ENCODE measurements at places on chromosomes 16 and 17. TPM values are rescaled to one million over a fixed set of nuclear protein-coding genes. Genes with fewer than 3 reads are reported as not detected.

- DNase-seq: no peak
Measured at GRCh38 chr16:50835358-50836060, 93.6 kb downstream of the CYLD start.

GRCh38 chr16:88977018-88977811 is at the start of gene CBFA2T3:
CBFA2T3 (minus strand) TSS chr16:88977207; CDS start chr16:88976807, 400 bp downstream.
- DNase-seq: no peak

GRCh38 chr17:3497101-3497500 is 21.3 kb downstream of the ASPA start:
- no peak for DNase-seq

DNA sequence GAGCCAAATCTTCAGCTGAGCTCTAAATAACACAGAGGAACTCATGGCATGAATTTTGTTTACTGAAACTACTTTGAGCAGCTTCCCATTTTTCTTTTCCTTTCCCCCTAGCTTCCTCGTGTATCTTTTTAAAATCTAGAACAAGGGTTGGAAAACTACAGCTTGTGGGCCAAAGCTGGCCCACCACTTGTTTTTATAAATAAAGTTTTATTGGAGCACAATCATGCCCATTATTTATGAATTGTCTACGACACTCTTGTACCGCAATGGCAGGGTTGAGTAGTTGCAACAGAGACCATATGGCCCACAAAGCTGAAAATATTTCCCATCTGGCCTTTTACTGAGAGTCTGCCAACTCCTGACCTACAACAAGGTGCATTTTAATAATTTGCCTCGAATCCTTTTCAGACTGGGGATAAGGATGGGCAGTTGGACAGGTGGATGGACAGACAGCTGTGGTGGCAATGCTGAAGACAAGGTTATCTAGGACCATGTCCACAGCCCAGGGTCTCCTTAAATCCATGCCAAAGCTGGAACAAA is 87.7 kb downstream of the RMI2 start:
- DNase-seq: no peak

DNA sequence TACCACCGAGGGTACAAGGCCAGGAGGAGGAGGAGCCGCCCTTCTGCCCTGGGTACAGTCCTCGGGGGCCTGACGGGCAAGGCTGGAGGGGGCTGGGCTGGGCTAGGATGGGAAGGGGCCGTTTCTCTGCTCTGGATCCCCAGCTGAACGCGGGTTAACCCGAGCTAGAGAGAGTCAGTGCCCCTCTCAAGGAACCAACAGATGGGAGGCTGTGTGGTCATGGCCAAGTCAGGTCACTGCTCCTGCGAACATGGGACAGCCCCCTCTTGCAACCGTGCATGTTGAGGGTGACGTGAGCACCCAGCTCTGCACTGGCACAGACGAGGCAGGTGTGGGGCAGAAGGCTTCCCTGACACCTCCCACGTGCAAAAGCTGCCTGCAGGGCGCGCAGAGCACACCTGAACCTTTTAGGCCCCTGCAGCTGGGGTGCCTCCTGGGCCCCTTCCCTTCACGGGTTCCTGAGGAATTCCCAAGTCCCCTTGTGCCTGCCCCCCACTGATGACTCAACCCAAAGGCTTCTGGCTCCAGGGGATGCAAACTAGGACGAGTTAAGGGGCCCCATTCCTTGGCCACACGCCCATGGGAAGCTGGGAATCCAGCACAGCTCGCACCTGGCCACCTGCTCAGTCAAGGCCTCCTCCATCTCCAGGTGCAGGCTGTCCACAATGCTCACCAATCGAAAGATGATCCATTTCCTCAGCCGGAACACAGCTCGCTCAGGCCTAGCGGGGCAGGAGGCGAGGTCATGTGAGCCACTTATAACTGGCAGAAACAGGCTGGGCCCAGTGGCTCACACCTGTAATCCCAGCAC is 6.3 kb downstream of the MYBBP1A start:
- DNase-seq: no peak

- DNase-seq: peak; percentile 98
Measured at GRCh38 chr16:70800781-70801480, at the start of gene VAC14. VAC14 (minus strand) TSS chr16:70801158; CDS start chr16:70800900, 258 bp downstream.

- DNase-seq: no peak
Measured at GRCh38 chr17:72458301-72458700, 337.5 kb downstream of the SOX9 start.

DNA sequence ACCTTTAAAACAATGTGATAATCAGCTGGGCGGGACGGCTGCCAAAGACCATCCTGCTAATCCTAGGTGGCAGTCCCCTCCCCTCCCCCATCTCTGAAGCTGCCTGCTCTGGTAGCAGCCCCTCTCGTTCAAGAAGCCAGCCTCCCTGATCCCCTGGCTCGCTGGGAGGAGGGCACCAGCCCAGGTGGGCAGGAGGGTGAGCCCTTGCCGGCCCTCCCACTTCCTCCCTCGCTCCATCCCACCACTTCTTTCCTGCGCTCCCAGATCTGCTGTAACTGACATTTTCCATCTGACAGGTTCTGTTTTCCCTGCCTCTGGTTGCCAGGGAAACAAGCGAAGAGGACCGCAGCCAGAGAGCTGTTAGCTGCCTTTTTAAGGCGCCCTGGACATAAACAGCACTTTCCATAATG is 155.7 kb upstream of the TNRC6C start:
- DNase-seq: no peak

DNA sequence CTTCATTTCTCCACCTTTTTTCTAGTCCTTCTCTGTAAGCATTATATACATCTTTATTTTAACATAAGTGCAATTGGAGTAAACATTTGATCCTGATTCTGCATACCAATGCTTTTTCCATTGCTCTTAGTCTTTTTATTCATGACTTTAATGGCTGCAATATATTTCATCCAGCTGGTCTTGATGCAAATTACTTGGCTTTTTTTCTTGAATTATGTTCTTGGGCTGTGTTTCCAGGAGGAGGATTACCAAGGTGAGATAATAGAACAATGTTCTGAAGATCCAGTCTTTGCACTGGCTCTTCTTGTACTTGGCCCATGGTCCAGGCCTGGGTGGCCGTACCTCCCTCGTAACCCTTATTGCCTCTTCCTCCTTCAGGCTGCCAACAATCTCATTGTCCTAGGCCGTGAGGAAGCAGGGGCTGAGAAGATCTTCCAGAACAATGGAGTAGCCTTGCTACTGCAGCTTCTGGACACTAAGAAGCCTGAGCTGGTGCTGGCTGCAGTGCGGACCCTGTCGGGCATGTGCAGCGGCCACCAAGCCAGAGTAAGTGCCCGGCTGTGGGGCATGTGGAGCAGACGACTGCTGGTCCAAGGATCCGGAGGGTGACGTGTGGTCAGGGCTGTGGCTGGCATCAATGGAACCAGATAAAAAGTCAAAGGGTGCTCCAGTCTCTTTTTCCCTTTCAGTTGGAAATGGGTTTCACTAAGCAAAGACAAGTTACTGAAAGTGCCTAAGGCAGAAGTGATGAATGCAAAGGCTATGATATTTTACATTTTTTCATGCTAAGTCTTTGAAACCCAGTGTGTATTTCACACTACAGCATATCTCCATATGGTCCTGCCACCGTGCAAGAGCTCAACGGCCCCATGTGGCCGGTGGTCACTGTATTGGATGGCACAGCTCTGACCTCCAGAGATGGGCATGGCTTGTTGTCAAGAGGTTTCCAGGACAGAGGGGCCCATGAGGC is 6.9 kb downstream of the UNC45B start:
- DNase-seq: no peak

GRCh38 chr16:4019371-4019791 is 96.9 kb downstream of the ADCY9 start:
- DNase-seq: no peak

DNA sequence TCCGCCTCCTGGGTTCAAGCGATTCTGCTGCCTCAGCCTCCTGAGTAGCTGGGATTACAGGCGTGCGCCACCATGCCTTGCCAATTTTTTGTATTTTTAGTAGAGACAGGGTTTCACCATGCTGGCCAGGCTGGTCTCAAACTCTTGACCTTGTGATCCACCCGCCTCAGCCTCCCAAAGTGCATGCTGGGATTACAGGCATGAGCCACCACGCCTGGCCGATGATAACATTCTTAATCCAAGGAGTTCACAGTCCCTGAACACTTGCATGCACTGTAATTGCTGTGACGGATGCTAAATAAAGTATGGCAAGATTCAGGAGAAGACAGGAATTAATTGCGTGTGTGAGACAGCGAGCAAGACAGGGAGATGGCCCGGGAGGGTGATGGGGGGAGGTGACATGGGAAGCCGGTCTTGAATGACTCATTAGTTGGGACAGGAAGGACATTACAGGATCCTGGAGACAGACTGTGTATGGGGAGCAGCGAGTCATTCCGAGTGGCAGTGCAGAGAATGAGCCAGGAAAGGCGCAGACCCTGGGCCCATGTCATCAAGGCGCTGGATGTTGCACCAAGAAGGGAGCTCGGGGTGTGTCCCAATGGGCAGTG is 6.7 kb downstream of the ABCA3 start:
- no peak for DNase-seq

DNA sequence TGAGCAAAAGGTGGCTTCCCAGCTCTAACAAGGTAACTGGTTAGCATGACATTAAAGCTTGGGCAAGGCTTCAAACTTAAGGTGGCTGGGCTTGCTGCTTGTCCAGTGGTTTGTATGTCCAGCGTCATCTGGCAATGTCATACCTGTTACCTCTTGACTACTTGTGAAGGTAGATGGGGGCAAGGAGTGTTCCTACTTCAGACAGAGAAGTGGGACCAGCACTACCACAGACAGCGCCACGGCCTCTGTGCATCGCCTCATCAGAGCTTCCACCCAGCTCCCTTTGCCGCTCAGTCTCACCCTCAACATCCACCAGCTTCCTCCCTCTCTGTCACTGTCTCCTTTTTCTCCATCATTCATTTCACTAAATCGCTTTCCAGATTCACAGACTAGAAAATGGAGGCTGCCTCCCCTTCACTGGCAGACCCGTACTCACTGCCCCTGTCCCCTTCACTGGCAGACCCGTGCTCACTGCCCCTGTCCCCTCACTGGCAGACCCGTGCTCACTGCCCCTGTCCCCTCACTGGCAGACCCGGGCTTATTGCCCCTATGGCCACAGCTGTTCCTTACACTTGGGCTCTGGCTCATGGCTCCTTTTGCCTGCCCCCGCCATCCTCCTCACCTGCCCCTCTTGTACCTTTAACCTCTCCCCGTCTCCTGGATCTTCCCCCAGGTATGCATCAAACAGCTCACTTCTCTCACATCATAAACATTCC is 14.8 kb downstream of the CYB5D2 start:
- no peak for DNase-seq

DNA sequence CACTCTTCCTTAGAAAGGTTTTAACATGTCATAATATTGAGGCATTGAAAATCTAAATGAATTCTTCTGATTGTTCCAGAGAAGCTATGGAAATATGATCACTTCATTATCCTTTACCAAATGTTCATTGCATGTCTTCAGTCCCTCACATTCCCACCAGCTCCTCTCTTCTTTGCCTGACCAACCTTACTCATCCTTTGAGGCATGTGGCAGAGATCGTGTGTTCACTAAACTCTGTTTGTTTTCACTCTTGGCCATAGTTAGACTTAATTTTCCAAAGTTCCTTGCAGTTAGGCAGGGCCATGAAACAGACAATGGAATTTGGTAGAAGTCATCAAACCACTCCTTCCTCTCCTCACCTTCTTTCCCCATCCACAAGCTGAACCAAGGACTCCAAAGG is 266.5 kb upstream of the HSBP1 start:
- DNase-seq: no peak

PER1 gene
- total RNA-seq: 123 TPM

CCL14 gene
- not detected for total RNA-seq

ANKS3 gene
- total RNA-seq: 13.8 TPM

C17orf67 gene
- 2.3 TPM for total RNA-seq

HEATR9 gene
- 0.70 TPM for total RNA-seq

PCGF2 gene
- total RNA-seq: 0.50 TPM

ERN2 gene
- total RNA-seq: not detected

KRT33A gene
- not detected for total RNA-seq

All from activated CD8-positive, alpha-beta T cell treated with anti-CD3 and anti-CD28 coated beads for 36 hours (primary cell).